Astrocyte of the spinal cord (primary cell): ENCODE measurements at places on chromosomes 13 and 19.
A peak's percentile ranks its signal among the peaks of the same experiment; 100 is the strongest.

GRCh38 chr19:54523403-54523802, 20.8 kb downstream of the LAIR2 start:
- DNase-seq: no peak

GRCh38 chr13:109996404-109996960, 210.1 kb upstream of the IRS2 start:
- DNase-seq: no peak

DNA sequence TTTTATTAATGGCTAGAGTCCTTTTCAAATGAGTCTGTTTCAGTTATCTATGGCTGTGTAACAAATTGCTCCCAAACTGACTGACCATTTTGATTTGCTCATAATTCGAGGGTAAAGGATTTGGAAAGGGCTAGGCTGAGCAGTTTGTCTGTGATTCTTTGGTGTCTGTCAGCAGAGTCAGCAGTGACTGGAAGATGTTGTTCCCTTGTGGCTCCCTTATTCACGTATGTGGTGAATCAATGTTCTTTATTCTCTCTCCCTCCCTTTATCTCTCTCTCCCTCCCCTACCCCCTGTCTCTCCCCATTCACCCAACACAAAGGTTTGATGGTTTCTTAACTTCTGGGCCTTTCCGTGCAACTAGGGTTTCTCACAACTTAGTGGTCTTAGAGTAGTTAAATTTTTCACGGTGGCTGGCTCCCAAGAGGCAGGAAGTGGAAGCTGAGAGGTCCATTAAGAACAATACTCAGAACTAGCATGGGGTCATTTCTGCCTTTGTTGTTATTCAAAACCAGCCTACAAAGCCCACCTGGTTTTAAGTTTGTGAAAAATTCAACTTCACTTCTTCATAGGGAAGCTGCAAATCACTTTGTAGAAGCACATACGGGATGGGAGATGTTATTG, 772.5 kb upstream of the SLITRK1 start:
- no peak for DNase-seq

DNA sequence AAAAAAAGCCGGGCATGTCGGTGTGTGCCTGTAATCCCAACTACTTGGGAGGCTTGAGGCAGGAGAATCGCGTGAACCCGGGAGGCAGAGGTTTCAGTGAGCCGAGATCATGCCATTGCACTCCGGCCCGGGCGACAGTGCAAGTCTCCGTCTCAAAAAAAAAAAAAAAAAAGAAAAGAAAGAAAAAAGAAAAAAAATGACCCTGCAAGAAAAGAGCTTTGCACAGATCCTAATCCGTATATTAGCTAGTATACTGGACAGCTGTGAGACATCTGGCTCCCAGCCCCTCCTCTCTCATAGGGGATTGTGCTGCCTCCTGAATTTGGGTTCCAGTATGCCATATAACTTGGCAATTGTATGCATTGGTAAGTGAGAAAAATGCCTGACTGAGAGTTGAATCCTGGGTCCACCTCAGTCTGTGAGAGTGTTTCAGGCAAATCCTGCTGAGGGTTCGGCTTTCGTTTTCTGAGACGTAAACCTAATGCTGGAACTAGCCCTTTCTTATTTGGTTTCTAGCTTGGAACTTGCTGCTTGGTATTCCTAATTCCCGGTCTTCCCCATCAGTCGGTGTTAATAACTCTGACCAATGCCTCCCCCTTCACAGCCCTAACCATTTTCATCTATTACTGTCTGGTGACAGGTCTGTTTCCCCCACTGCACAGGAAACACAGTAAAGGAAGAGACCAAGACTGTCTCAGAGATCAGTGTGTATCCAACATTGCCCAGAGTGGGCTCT, 1.3 kb upstream of the AKT2 start:
- DNase-seq: no peak

DNA sequence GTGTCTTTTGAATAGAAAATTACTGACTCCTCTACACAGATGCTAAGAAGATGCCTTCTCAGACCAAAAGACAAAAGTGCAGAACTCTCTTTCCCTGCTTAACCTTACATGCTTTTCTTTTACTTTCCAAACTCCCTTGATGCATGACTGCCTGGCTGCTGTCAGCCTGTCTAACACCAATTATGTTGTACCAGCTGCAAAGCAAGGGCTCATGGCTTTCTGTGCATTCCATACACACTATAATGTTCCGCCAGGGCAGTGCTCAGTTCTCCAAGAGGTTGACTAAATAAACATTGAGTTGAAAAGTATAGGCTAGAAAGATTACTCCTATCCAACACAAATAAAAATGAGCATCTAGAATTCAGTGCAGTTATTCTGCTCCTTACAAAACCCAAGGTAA, 330.4 kb upstream of the NBEA start:
- DNase-seq: peak; percentile 22

DNA sequence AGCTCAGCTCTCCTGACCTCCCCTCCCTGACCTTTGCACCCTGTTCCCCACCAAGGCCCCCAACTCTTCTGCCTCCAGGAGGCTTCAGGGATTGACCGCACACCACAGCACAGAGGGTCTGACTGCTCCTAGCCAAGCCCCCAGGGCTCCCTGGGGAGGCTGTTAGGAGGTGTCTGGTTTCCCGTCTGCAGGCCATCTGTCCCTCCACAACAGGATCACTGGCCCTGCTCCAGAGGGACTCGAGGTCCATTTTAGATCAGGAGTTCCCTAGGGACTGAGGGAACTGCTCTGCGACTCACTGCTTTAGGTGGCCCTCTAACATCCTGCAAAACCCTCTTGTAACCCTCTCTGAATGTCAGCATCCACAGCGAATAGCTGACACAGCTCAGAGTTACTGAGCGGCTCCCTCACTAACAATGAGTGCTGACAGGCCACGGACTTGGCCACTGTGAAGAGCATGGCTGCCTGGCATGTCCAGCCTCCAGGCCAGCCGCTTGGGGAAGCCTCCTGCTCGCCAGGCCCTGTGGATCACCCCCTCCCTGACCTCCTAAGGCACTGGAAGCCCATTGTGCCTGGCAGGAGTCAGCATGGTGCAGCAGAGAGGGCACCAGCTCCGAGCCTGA, 17.7 kb downstream of the GRIK5 start:
- DNase-seq: no peak

GRCh38 chr19:29636553-29637360, 28.5 kb upstream of the PLEKHF1 start:
- no peak for DNase-seq

DNA sequence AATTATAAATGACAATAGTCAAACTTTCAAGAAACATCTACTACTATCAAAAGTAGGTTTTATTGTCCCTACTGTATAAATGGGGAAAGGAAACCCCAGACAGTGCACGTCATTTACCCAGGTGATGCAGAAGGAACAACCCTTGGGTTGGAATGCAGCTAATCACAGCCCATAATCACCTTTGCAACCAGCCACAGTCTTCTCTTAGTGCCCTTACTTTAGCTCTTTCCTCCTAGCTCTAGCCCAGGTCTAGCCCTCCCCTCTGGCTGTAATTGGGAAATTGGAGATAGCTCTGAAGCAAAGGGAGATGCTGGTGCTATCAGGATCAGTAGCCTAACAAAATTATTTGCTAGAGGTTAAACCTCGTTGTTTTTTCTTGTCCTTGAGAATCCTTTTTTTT, 25.5 kb upstream of the TSC22D1 start:
- no peak for DNase-seq

DNA sequence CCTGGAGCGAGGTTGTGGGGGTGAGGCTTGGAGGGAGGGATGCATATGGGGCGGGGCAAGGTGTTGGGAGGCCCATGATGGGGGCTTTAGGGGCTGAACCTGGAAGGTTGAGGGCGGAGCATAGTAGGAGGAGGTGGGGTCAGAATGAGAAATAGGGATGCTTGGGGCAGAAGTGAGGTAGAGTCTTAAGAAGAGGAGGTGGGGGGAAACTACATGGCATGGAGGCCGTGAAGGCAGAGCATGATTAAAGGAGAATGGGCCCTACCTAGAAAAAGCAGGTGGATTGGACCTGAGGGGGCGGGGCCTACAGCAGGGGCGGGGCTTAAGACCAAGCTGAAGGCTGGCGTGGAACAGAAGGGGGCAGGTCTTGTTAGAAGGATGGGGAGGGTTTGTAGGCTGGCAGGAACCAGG, 799 bp downstream of the NR1H2 start:
- DNase-seq: no peak

GRCh38 chr19:16441661-16442162, 30.1 kb downstream of the EPS15L1 start:
- DNase-seq: no peak

- no peak for DNase-seq
Observed at GRCh38 chr19:50992666-50993035, 8.8 kb downstream of the KLK8 start.

DNA sequence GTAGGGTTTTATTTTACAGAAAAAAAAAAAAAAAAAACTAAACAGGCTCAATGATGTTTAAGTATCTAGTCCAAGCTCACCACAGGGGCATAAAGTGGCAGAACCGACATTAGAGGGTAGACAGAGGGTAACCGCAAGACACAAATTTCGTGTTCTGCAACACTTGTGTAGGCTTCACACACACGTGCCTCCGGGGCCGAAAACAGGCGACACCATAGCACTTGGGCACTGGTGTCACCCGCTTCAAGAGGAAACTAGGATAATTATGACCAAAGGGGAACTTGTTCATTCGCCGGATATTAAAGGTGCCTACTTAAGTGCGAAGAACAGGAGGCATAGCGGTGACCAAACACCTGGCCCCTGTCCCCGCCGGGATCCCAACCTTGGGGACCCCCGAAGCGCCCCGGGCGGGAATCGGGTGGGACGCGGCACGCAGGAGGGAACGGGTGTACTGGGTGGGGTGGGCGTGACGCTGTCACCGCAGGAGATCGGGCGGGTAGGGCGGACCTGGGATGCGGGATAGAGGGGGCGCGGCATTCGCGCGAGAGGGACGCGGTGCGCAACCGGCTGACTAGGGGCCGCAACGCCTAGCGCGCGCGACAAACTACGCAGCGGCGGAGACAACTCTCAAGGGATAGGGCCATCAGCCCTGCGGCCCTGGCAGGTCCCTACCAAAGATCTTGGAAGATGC, 558 bp downstream of the MZT1 start:
- peak; percentile 6 for DNase-seq

DNA sequence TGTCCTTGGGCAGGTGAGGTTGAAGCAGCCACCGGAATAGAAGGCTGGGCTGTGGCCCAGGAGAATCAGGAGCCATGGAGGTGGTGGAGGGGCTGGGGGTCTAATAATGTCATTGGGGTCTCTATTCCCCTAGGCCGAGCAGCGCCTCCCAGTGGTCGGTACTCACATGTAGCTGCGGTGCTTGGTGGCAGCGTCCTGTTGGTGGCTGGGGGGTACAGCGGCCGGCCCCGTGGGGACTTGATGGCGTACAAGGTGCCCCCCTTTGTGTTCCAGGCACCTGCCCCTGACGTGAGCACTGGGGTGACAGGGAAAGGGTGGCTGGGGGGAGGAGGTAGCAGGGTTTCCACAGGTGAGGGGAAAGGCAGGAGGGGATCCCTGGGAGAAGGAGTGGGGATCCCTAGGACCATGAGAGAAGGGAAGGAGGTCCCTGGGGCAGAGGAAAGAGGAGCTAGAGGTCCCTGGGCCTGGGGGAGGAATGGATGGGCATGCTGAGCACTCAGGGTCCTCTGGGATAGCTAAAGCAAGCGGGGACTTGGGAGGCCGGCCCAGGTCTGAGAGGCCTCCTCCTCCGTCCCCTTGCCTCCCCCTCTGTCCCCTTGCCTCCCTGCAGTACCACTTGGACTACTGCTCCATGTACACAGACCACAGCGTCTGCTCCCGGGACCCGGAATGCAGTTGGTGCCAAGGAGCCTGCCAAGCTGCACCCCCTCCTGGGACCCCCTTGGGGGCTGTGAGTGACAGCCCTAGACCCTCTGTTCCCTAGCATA, 18.1 kb downstream of the MEGF8 start:
- DNase-seq: no peak

DNA sequence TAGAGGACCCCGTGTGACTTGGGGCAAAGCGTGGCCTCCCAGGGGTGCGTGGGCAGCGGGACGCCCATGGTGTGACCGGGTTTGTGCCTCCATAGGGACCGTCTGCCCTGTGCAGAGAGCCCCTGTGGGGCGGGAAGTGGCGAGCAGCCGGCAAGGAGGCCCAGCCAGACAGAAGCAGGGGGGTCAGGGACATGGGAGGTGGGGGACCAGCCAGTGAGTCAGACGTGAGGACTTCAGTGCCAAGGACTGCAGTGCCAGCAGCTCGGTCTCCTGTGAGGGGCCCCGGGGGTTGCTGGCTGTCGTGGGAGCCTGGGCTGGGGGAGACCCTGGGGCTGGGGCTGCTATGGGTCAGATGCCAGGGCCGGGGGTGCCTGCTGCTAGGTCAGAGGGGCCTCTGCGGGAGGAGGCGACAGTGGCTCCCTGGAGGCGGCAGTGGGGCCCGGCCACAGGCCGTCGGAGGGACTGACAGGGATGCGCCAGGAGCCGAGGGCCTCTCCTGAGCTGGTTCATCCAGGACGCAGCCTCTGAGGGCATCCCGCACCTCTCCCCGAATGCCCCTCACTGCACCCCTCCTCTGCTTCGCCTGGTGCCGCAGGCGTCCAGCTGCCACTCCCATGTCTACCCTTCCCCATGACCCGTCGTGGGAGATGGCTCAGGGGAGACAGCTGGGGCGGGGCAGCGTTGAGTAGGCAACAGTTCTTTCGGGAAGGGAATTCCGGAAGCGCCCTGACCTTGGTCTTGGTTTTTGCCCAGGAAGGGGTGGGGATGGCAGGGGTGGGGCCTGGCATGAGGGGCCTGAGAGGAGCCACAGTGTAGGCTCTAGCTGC, 80.0 kb downstream of the KDM4B start:
- peak; percentile 73 for DNase-seq

GRCh38 chr19:4066682-4067395, at the start of gene ZBTB7A:
Gene ZBTB7A (minus strand): TSS chr19:4066899. CDS start chr19:4055232, 11,667 bp downstream.
- peak; percentile 59 for DNase-seq

GRCh38 chr19:38559428-38560401, 58.0 kb downstream of the MAP4K1 start:
- no peak for DNase-seq
